DMS79 (cell line): ENCODE measurements at places on chromosomes 7 and 10.

GRCh38 chr7:25860275-25861163 is 291.5 kb upstream of the NFE2L3 start:
- peak; percentile 9 for DNase-seq

DNA sequence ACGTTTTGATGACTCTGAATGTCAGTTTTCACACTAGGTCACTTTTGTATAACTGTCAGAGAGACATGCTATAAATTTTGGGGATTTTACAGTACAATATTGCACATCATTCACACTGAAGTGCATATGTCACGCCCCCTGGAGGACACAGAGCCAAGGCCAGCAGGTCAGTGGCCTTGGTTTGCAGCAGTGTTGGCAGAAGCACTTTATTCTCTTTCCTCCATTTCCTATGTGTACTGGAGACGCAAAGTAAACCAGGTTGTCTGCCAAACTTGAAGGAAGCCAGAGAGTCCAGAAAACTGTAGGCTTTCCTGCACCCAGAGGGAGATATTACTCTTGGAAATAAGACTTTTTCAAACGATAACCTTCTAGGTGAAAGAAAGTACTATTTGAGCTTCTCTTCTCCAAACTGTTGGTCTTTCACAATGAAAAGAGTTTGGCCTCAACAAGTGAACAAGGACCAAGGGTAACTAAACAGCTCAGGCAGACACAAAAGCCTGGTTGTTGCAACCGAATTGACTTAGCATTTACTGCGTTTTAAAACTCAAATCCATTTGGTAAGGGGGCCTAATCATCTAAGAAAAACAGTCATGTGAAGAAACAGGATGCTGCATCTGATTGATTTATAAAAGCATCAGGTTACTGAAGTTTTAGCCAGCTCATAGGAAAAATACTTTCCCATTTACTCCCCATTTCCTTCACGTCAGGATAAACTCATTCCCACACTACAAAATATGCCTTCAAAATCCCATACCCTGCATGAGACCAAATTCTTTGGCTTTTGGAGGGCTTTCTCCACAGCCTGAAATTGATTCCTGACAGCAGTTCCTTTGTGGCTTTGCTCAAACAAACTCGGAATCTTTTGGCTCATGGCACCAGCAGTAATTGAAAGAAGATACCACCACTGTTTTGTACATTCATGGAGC is 83.0 kb upstream of the SEC61G start:
- DNase-seq, result no peak

GRCh38 chr10:131961777-131962662 is 19.7 kb downstream of the BNIP3 start:
- no peak for DNase-seq

DNA sequence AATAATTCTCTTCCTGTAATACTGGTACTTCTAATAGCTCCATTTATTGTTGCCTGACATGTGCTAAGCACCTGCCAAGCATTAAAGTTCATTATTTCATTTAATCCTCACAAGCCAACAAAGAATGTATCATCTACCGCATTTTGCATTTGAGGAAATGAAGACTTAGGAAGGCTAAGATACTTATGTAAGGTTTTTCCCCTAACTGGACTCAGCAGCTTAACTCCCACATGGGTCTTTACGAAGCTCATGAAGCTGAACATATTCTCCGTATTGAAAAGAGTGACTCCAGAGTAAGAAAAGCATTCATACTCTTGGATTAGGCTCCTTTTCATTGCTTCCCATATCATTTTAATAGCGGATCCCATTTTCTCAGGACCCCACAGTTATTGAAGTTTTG is 155.7 kb upstream of the TMEM72 start:
- DNase-seq, result no peak

- DNase-seq, result peak; percentile 72
These were observed 25.9 kb upstream of the PTPRN2 start for GRCh38 chr7:158613481-158613880.

- DNase-seq, result peak; percentile 6
These were observed 68.6 kb downstream of the C7orf25 start for GRCh38 chr7:42843205-42843800.

- DNase-seq, result no peak
These were observed 5.4 kb downstream of the EPC1 start for GRCh38 chr10:32341596-32341995.

- no peak for DNase-seq
These were observed 201.3 kb downstream of the JCAD start for GRCh38 chr10:29857843-29858701.

- no peak for DNase-seq
These were observed 106.0 kb upstream of the PRR15 start for GRCh38 chr7:29457565-29458011.

DNA sequence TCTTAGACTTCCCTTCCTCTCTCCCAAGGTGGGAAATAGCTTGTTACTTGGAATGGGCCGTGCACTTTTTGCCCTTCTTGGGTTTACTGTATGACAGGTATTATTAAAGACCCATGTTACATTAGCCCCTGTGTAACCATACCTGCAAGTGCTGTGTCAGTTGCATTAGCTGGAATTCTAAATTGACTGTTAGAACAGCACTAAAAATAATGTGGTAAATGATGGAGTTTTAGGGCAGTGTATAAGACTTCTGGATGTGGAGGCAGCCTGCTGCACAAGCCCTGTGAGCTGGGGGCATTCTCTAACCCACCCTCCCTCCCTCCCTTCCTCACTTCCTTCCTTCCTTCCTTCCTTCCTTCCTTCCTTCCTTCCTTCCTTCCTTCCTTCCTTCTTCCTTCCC is 52.7 kb downstream of the GALNT17 start:
- DNase-seq, result no peak

GRCh38 chr7:48035967-48036478 is 680 bp downstream of the C7orf57 start:
- no peak for DNase-seq
